ENCODE measurements at places on chromosomes 11 and 22.

DNA sequence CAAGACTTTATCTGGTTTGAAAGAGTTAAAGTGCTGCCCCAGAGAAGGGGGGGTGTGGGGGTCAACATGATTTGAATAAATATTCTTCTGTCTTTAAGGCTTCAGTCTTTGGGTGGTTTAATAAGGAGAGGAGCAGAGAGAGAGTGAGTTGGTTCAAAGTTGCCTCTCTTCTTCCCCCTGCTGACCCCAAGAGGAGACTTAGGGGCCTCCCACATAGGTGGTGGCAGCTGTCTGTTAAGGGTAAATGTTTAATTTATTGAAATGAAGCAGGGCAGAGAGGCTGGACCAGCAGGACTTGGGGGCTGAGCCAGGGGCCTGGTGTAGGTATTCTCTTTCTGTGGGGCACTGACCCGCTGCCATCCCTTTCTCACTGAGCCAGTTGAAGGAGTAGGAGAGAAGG is 5.5 kb downstream of the POU2F3 start:
- DNase-seq, result no peak

- DNase-seq, result no peak
These were observed 117.4 kb downstream of the RRM1 start for GRCh38 chr11:4211991-4212390.

GRCh38 chr11:112584672-112585071 is 324.0 kb upstream of the PLET1 start:
- no peak for DNase-seq

GRCh38 chr11:126839496-126839895 is 161.1 kb downstream of the KIRREL3 start:
- DNase-seq, result no peak

DNA sequence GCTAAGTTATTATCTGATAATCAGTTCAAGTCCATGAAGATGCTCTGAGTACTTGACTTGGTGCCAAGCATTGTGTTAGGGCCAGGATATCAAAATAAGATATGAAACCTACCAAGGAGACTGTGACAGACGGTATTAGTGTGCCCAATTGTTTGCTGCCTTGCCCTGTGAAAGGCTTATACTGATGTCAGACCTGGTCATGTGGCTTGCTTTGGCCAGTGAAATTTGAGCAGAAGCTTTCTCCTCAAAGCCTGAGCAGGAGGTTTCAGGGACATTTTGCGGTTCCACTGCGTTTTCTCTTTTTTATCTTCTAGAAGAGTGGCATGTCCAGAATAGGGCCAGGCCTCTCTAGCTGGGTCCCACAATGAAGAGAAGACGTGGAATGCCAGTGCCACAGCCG is 15.8 kb upstream of the PKNOX2 start:
- no peak for DNase-seq

DNA sequence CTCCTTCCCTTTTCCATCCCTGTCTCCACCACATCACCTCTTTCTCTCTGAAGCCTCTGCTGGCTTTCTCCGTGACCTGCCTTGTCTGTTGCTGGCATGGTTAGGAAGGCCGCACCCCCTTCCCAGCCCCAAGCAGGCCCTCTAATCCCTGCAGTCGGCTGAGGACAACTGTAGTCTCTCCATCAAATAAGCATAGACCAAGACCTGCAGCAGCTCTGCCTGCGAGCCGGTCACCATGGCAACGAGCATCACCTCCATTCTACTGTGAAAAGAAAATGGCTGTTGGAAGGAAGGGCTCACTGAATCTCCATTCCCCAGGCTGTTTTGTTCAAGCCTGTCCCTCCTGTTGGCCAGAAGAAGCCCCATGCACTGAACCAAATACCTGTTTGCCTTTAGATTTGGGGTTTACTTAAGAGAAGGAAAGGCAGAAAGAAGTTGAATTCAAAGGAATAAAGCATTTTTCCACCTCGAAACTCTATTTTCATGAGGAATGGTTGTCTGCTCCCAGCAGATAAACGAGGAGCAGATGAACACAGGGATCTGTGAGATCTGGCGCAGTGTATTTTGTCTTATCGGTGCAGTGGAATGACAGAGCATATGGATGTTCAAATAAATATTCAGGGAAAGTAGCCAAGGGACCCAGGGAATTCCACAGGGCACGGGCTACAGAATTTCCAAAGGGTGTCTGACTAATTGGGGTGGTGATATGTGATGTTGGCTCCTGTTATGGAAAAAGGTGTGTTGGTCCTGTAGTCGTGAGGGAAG is 113.1 kb upstream of the TTC12 start:
- no peak for DNase-seq

- no peak for DNase-seq
These were observed 92.5 kb upstream of the CARD18 start for GRCh38 chr11:105232021-105232420.

All from activated CD4-positive, alpha-beta T cell treated with anti-CD3 and anti-CD28 coated beads, Interleukin-2, amount 10 ng/mL, durations not matched to agents 24 days and 14 days (primary cell).